ENCODE measurements at places on chromosomes 3 and 15. TPM values are rescaled to one million over a fixed set of nuclear protein-coding genes. Genes with fewer than 3 reads are reported as not detected.

- no peak for DNase-seq
Observed at GRCh38 chr3:155024006-155024638, 56.0 kb upstream of the MME start.

GRCh38 chr3:183310936-183311335 lies 57.9 kb downstream of the B3GNT5 start:
- no peak for DNase-seq

Gene CFAP100
- polyA plus RNA-seq, result 2.5 TPM

DNA sequence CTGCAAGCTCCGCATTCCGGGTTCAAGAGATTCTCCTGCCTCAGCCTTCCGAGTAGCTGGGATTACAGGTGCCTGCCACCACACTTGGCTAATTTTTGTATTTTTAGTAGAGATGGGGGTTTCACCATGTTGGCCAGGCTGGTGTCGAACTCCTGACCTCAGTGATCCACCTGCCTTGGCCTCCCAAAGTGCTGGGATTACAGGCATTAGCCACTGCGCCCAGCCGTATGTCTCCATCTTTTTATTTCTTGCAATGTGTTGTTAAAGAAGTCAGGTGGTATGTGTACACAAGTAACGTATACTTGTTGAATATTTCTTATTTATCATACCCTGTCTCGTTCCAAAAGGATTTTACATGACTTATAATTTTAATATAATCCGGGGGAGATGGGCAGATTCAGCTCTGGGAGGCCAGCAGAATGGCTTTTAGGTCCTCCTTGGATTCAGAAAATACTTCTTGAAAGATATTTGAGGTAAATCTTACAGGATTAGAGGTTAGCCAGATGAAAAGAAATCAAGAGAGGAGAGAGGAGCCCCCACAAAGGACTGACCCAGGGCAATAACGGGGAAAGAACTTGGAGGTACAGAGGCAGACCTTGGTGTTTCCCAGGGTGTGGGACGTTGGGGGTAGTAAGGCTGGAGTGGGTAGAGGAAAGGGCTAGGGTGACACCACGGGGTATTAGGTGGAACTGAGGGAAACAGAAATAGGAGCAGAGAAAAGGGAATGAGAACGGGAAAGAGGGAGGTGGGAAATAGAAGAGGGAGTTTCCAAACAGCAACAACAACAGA lies 27.2 kb upstream of the MUC20 start:
- DNase-seq, result no peak

GRCh38 chr15:60518511-60518910 lies 39.6 kb upstream of the ICE2 start:
- no peak for DNase-seq

DNA sequence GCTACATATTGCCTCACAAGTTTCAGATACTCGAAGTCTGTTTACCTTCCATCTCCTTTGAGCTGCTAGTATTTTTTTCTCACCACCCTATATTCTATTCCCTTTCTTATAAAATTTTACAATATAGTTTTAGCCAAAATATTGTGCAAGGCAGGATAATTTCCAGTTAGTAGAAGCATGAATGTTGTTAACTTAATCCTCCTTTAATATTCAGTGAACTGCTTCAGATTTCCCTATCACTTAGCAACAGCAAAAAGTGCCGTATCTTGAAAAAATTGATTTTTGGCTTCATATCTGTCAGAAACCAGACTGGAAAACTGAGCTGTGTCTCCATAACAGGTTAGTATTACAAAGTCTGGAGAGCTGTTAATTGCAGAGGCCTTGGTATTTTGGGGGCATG lies 24.0 kb downstream of the PLSCR4 start:
- DNase-seq, result no peak

DNA sequence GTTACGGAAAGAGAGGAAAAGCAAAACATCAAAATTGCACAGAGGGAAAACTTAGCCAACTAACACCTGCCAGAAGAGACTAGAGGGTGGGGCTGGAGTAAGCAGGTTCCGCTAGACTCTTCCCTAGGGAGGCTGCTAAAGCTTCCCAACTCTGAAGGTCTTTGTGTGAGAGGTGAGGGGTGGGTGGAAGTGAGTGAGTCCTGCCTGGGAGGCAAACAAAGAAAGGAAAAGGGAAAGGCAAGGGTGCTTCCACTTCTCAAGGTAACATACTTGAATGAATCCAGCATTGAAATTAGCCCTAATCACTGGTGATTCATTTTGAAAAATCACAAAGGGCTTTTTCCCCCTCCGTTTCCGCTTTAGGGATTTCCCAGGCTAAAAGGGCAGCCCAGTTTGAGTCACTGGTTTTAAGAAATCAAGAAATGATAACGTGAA lies 220.5 kb upstream of the ADAMTS9 start:
- no peak for DNase-seq

- no peak for DNase-seq
Observed at GRCh38 chr3:45311327-45311726, 77.0 kb upstream of the LARS2 start.

Gene OR5K2
- polyA plus RNA-seq, result 0.39 TPM

DNA sequence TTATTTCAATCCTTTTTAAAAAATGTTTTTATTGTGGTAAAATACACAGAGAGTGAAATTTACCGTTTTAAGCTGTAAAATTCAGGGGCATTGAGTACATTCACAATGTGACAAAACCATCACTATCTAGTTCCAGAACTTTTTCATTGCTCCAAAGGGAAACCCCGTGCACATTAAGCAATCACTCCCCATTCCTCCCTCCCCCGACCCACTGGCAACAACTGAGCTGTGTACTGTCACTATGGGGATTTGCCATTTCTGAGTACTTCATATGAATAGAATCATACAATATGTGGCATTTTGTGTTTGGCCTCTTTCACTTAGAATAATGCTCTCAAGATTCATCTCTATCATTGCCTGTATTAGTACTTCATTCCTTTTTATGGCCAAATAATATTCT lies 45.5 kb upstream of the BOC start:
- DNase-seq, result no peak

DNA sequence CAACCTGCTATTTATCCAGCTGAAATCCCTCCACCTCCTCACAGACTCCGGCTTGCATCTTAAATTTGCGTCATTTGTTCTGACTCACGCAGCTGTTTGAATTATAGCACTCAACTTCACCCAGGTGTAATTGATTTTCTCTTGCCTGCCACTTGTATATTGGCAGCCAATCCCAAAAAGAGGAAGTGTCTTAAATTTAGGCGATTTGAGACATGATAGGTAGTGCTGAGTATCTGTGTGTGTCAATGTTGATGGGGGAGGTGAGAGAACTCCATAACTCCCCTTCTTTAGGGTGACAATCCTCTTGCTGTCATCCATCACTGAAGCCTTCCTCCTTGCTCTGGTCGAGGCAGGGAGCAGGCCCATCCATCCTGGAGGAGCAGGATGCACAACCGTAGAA lies 77.2 kb upstream of the TPRG1 start:
- no peak for DNase-seq

DNA sequence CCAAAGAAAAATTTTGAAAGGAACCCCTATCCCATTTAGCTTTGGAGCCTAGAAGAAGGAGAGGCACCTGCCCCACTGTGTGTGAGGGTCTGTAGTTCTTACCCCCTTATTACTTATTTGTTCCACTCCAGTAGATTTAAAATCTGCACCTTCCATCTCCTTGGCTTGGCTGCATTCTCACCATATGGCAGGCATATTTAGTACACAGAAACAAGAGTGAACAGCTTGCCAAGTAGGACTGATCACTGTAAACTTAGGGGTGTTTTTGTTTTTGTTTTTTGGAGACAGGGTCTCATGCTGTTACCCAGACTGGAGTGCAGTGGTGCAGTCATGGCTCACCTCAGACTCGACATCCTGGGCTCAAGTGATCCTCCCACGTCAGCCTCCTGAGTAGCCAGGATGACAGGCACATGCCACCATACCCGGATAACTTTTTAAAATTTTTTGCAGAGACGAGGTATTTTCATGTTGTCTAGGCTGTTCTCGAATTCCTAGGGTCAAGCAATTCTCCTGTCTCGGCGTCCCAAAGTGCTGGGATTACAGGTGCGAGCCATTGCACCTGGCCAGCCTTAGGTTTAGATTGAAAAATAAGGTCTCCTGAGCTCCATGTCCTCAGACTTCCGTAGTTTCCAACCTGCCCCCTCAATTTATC lies 14.1 kb upstream of the ANXA2 start:
- no peak for DNase-seq

Gene SNX22
- 1.4 TPM for polyA plus RNA-seq

DNA sequence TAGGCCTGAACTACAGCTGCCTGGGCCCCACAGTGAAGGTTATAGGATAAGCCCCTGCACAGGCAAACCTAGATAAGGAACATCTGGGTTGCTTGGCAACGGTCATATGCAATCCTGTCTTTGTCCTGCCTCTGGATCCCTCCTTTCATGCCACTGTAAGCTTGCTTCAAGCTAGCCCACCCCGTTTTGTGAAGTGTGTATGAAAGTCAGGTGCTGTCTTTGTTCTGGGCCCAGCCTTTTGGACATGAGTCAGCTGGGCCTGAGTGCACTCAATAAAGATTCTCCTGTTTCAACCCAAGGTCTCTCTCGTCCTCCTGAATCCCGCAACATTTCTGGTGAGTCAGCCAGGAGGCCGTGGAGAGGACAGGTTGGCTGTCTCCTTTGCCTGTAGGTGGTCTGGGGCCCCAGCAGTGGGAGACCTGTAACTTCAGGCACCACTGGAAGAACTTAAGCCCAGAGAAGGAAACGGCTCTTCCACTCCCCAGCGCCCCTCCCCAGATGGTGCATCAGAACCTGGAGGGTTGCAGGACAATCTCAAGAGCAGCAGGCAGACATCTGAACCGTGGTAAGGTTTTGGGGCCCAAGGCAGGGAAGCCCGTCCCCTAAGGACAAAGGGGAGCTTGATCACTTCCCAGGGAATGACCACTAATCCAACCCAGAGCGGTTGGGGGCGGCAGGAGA lies 8.3 kb upstream of the SLC9C1 start:
- DNase-seq, result no peak

- no peak for DNase-seq
Observed at GRCh38 chr15:55775316-55775715, 32.4 kb upstream of the PRTG start.

DNA sequence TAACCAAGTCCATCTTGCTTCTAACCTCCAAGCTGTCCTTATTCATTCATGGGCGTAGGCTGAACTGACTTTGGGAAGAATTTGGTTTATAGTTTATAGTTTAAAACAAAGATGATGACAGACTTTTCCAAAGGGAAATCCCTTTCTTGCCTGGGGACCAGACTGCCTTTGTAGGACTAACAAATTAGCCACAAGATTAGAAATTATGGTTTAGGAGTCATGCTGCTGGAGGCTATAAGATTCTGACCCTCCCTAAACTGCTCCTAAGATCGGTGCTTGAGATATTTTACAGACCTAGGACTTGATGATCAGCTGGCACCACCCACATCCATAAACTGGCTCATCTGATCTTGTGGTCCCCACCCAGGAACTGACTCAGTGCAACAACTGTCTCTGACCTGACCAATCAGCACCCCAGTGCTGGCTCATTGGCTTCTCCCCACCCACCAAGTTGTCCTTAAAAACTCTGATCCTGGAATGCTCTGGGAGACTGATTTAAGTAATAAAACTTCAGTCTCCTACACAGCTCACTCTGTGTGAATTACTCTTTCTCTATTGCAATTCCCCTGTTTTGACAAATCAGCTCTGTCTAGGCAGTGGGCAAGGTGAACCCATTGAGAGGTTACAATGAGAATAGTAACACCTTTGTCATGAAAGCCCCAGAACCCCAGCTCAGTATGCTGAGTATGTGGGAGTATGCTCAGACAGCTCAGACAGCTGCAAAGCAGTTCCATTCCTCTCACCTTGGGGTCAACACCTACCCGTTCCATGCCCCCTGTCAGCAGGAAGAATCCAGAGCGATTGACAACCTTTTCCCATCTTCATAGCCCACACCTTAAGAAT lies 51.6 kb upstream of the C15orf39 start:
- DNase-seq, result no peak

DNA sequence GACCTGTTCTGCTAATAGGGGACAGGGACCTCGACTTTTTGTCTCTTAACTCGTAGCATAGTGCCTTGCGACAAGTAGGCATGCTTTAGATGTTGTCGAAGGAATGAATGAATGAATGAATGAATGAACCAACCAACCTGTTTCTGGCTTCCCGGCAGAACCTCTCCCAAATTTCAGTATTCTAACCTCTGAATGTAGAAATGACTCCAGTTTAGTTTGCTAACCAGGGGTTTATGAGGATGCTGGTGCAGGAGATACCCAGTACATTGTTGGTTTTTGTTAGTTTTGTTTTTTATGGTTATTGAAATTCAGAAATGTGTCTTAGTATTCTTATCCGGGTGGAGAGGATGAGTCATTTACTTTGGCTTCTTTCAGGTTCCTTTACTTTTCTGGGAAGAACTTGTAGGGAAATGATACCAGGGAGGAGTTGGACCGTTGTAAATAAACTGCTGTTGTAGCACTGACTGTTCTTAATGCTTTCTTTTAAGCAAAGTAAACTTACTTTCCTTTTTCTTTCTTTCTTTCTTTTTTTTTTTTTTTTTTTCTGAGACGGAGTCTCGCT lies 29.6 kb upstream of the EHHADH start:
- no peak for DNase-seq

DNA sequence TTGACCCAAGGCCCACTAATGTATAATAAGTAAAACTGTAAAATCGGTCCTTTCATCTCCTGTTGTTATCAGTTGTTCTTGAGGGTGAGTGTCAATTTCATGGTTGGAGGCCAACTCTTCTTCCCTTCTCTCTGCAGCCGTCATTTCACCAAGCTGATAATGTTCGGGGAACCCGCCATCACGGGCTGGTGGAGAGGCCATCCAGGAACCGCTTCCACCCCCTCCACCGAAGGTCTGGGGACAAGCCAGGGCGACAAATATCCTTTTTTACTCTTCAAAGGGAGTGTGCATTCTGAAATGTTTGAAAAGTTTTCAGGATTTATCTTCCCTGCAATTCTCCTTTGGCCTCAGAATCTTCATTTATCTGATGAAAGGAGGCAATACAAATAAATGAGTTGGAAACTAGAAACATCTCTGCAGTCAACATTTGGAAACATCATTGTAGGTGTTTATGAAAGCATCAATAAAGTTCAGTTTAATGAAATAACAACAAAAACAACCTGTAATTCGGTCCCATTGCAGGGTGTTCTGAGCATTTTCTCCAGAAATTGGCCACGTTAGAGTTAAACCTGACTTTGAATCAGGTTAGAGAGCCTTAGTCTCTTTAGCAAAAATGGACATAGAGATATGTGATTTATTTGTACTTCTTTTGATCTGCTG lies 63.9 kb downstream of the CRTC3 start:
- DNase-seq, result no peak

- no peak for DNase-seq
Observed at GRCh38 chr3:138256022-138256421, 68.9 kb downstream of the ARMC8 start.

- no peak for DNase-seq
Observed at GRCh38 chr3:45473841-45474240, 85.5 kb downstream of the LARS2 start.

DNA sequence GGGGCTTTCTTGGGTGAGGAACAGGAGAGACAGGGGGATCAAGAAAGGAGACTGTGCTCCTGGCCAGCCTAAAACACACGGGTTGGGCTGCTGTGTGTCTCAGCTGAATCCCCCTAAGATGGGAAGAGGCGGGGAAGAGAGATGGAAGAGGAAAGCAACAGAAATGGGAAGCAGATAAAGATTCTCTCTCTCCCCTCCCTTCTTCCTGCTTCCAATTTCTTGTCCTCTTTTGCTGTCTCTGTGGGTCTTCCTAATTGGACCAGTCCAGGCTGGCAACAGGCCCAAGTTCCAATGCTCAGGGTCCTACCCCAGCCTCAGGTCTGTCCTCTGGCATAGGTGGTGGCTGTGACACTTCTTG lies 7.1 kb downstream of the ISLR2 start:
- no peak for DNase-seq

GRCh38 chr3:173502983-173503568 lies 105.5 kb downstream of the NLGN1 start:
- DNase-seq, result no peak

Gene SLTM
- polyA plus RNA-seq, result 147 TPM

All from left renal pelvis (tissue), 4 donors.